ENCODE measurements at places on chromosomes 1 and 21.

- H3K4me3 ChIP-seq, result no peak overlapping the region
- H3K27ac ChIP-seq, result no peak overlapping the region
These were observed 280.7 kb downstream of the RPS6KC1 start for GRCh38 chr1:213331631-213332175.

- no peak overlapping the region for H3K4me3 ChIP-seq
- H3K27ac ChIP-seq, result no peak overlapping the region
- no peaks in the 10 kb centered on the region for H3K4me1 ChIP-seq
- no peaks in the 10 kb centered on the region for H3K27me3 ChIP-seq
- DNase-seq, result no peak
- no peaks in the 10 kb centered on the region for H3K36me3 ChIP-seq
These were observed 59.0 kb downstream of the BRINP2 start for GRCh38 chr1:177229781-177230180.

DNA sequence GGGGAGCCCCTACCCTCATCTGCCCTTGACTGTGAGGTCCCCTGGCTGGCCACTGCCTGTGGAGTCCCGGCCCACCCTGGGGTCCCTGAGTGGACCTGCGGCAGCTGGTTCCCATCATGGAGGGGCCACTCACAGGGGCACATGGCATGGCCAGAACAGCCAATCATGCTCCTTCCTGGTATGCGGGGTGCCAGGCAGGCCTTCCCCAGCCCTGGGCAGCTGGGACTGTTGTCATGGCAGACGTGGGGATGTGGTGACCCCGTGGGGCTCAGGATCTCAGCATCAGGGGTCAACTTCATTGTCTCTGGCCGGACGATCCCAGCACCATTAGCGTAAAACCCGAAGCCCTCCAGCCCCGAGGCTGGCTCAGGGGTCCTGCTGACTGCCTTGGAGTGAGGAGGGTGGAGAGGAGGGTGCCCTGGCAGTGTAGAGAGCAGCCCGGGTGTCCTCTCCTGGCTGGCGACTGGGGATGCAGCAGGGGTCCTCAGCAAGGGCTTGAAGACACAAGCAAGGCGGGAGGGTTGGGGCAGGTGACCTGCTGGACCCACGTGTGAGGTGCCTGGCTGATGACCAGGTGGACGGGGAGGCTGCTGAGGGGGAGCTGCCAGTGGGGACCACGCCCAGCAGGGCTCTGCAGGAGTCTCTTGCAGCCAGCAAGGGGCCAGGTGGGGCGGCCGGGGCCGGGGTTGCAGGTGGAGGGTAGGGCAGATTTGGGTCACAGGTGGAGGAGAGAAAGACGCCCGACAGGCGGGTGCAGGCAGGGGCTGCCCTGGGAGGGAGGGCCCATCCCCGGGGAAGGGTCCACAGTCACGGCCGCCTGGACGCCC, 45.1 kb downstream of the TRIM11 start:
- no peaks in the 10 kb centered on the region for H3K4me1 ChIP-seq
- no peak overlapping the region for H3K4me3 ChIP-seq
- no peak for DNase-seq
- no peaks in the 10 kb centered on the region for H3K27me3 ChIP-seq

DNA sequence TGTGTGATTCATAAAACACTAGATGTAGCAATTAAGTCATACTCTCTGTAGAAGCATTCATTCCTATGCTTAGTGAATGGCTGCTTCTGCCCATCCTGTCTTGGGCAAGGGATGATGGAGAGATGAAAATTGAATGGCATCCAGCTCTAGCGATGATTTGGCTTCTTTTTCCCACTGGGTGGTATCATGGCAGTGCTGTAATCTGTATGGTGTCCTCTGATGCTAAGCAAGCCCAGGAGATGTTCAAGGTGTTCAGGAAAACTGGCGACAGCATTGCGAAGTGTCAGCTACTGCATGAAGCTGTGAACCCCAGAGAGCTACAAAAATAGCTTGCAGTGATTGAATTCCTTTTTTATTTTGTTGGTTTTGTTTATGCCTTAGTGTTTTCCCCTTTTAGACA, 48.9 kb upstream of the LEPR start:
- H3K4me3 ChIP-seq, result no peak overlapping the region
- H3K4me1 ChIP-seq, result no peaks in the 10 kb centered on the region
- no peaks in the 10 kb centered on the region for H3K27me3 ChIP-seq
- no peak for DNase-seq
- H3K36me3 ChIP-seq, result no peaks in the 10 kb centered on the region
- no peak overlapping the region for H3K27ac ChIP-seq

DNA sequence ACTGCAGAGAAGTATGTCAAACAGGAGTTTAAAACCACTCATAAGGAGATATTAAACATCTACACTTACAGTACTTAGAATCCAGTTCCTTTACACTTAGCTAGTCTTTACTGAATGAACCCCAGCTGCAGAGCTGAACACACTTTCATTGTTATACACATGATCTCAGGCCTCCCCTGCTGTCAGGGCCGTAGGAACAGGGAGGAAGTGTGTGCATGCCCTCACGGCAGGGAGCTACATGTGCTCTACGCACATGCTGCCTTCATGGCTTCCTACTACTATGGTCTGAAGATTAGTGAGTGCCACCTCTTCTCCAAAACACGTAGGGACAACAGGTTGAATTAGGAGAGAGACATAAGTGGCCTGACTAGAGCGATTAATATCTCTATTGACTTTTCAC, 191.5 kb downstream of the SIPA1L2 start:
- H3K27me3 ChIP-seq, result no peaks in the 10 kb centered on the region
- no peak overlapping the region for H3K27ac ChIP-seq
- no peaks in the 10 kb centered on the region for H3K36me3 ChIP-seq
